ENCODE measurements at places on chromosomes 1 and 21.

- no peak for DNase-seq
Observed at GRCh38 chr1:22801761-22802160, 91.1 kb downstream of the EPHB2 start.

- no peak for DNase-seq
Observed at GRCh38 chr1:116286541-116286971, 86.5 kb upstream of the ATP1A1 start.

DNA sequence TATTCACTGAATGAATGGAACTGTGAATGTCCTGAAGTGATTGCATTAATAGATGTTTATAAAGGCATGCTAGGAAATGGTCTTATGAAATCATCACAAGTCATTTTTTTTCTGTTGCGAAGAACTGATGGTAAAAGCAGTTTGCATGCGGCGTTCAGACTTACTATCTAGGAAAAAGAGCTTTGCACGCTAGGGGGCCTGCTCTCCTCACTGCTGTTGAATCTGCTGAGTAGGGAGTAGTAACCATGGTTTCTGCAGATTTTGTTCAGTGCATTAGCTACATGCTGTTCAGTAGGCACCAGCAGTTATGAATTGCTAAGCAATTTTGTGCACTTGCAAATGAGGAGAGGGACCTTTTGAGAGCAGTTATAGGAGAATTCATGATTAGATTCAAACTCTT is 57.9 kb downstream of the CENPF start:
- no peak for DNase-seq

- DNase-seq: peak; percentile 85
Observed at GRCh38 chr1:153749408-153750005, 21.7 kb downstream of the INTS3 start.

DNA sequence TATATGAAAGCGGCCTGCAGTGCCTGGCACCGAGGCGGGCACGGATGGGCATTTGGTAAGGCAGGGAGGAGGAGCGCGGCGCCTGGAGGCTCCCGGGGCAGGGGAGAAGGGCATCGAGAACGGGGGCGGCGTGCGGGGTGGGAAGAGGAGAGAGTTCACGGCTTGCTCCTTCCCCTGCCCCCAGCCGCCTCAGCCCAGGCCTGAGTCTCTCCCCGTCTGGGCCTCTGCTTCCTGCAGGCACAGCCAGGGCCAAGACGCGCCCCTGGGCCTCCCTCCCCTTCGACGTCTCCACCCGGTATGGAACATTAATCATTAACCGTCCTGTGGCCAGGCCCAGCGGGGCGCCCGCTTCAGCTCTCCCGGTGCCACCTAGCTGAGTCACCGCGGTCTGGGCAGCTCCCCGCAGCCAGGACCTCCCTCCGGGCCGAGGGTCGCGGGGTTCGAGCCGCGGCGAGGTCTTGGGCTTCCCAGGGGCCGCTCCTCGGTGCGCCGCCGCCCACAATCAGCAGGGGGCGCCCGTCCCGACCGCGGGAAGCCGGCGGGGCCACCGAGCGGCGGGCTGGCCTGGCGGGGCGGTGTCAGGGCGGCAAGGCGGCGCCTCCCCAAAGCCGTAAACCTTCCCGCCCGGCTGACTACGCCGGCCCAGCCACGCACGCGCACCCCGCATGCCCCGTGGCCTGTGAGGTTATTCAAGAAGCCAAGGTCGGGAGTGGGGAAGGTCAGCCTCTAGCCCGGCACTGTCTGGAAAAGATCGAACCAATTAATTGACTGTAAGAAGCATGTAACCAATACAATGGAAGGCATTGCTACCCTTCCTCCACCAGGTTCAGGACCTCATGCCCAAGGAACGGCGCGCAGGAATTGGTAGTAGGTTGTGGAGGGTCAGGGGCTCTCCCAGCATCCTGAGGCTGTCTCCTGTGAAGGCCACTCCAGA is 23.4 kb upstream of the RD3 start:
- peak; percentile 99 for DNase-seq

DNA sequence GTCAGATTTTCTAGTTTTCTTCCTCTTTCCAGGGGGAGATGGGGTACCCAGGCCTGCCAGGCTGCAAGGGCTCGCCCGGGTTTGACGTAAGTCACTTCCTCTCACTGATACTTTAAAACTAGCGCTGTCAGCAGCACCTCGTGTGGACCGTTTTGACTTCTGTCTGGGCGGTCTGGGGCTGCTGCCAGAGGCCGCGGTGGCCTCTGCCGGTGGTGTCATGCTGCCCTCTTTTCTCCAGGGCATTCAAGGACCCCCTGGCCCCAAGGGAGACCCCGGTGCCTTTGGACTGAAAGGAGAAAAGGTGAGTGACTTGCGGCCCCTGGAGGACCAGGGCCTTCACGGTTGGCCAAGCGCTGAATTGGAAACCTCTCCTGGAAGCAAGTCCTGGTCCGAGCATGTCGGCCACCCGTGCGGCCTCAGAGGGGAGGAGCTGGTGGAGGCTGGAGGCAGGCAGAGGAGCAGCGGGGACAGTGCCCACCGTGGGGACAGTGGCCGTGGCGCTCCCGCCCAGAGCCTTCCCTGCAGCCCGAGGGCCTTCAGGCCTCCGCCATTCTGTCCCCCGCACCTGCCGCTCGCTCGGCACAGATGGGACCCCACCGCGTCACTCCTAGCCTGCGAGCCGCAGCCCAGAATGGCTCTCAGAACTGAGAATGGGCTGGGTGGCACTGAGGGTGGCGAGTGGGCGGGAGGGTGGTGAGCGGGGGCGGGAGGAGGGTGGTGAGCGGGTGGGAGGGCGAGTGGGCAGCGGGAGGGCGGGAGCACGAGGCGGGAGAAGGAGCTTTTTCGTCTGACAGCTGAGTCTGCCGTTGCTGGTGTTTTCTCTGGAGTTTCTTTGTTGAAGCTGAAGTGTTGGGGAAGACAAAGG is 9.4 kb downstream of the COL6A1 start:
- DNase-seq: no peak

DNA sequence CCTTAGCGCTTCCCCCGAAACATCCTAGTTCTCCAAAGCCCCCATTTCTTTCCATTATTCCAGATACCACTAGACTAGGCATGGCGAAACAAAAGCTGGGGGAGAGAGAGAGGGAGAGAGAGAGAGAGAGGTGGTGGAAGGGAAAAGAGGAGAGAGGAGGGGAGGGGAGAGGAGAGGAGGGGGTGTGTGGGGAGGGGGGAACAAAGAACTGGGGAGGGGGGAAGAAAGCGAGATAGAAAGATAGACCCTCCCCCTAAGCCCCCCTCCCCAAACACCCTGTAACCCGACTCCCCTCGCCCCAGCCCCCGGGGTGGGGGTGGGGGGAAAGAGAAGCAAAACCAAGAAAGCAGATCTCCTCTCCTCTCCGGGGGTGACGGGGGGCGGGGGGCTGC is 352 bp downstream of the MEX3A start:
- DNase-seq: no peak

DNA sequence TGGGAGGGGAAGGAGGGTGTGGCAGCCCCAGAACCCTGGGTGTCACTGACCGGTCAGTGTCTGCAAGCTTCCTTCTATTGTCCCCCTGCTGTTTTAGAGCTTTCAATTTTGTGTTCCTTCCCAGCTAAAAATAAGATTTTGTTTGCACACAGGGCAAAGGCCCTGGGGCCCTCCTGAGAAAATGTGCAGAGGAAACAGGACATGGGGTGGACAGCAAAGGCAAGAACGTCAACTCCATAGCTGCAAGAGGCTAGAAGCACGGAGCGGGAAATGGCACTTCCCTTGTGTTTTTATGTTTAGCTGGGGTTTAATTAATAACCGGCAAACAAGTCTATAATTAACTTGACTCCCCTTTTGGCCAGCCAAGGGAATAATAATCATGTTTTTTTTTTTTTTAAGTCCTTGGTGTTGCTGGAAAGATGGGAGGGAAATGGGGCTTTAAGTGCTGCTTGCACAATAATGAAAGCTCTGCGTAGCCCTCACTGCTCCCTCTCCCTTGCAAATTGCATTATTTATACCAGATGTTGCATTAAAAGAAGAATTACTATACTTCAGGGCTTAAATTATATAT is 261.4 kb upstream of the USP24 start:
- DNase-seq: no peak

GRCh38 chr1:188432427-188432826 is 1603.7 kb downstream of the PLA2G4A start:
- no peak for DNase-seq

- no peak for DNase-seq
Observed at GRCh38 chr21:43800566-43800965, 11.2 kb downstream of the RRP1 start.

- DNase-seq: no peak
Observed at GRCh38 chr1:216057063-216057462, 366.2 kb downstream of the USH2A start.

- no peak for DNase-seq
Observed at GRCh38 chr21:32046191-32046590, 173.4 kb downstream of the HUNK start.

DNA sequence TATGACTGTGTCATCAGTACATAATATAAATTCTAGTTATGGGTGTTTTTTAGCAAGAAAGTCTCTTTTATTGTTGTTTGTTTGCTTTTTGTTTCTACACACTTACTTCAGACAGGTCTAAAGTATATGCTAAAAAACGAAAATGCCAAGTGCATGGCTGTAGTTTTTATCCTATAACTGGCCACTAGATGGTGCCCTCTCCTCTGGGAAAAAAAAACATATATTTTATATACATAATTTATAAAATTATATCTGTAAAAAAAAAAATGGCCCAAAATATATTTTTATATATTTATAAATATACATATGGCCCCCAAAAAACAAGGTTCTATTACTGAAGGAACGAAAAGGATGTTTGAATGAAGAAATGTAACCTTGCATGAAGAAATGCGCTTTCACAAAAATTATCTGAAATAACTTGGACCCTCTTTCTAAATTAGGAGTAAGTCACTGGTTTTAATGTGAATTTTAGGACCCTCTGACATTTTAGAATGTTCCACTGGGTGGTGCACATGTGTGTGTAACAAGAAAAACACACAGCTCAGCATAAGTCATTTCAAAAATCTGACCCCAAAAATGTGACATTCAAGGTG is 93.5 kb downstream of the TTLL7 start:
- DNase-seq: peak; percentile 18

DNA sequence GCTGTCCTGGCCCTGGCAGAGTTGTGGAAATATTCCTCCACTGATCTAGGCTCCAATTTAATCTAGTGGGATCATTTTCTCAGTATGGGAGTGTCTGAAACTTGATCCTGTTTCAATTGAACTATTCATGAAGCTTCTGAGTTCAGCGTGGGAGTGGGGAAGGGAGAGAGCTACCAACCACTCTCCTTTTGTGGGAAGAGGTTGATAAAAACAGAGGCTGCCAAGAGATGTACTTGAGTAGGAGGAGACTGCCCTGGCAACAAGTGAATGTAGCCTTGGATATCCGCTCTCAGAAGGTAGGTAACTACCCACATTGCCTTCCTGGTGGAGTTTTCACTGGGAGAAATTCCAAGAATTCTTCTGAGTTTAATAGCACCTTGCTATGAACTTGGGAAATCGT is at the start of gene CTXND2:
Gene CTXND2, plus strand, starts transcription at position 119 of the 400 bp plus-strand sequence. CDS start 25,179 bp downstream, outside the sequence.
- DNase-seq: no peak

DNA sequence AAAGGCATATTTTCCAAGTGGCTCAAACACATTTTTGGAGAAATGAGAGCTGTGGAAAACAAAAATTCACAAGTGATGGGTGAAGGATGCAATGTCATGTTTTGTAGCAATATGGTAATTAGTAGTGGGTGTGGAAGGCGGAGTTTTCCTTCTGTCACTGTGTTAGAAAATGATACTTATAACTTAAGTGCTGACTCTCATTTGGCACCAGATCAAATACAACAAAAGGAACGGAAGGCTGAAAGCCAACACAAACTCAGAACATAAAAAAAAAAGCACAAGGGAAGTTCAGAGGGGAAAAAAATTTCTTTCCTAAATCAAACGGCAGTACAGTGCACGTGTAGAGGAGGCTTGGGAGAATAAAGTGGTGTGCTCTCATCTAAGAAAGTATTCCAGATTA is at the start of gene TNFSF18:
Gene TNFSF18, minus strand, starts transcription at position 77 of the 400 bp plus-strand sequence. Its CDS starts 45 bp downstream, at position 32.
- DNase-seq: no peak

- DNase-seq: no peak
Observed at GRCh38 chr1:20725189-20726117, 7.0 kb downstream of the SH2D5 start.

DNA sequence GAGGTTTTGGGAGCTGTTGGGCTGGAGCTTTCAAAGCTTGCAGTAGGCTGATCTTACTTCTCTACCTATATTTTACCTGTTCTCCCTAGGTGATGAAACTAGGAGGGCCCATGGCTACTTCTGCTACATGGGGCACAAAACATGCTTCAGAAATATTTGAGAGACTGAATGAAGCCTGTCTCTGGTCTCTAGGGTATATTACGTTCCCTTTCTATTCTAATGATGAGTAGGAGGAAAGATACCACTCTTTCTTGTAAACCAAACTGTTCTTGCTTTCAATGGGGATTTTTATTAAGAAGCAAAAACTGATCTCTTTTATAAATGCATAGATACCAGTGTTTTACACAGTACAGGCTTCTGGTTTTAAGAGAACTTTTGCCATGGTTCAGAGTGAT is 103.1 kb downstream of the GALNT2 start:
- DNase-seq: no peak

GRCh38 chr1:3898994-3899753 is 898 bp downstream of the C1orf174 start:
- DNase-seq: no peak

DNA sequence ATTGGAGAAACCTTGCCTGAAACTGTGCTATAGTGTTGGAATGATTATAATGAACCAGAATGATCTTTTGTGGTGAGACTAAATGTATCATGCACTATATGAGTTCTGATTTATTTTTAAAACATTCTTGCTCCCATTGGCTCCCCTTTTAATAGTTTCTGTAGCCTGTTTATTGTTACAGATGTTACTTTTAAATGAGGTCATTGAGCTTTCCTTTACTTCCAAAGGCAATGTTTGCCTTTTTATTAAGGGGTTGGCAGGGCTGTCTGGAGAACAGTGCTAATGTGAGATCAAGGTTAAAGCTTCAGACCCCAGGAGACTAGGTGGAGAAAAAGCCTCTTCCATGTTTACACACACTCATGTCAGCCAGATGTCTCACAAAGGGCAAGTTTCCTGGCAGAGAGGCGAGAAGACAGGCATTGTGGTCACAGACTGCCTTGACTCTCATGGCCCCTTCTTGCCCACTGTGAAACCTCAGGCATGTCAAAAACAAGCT is 120.6 kb upstream of the RAVER2 start:
- no peak for DNase-seq

- peak; percentile 70 for DNase-seq
Observed at GRCh38 chr1:110176299-110176956, 26.1 kb downstream of the SLC6A17 start.

DNA sequence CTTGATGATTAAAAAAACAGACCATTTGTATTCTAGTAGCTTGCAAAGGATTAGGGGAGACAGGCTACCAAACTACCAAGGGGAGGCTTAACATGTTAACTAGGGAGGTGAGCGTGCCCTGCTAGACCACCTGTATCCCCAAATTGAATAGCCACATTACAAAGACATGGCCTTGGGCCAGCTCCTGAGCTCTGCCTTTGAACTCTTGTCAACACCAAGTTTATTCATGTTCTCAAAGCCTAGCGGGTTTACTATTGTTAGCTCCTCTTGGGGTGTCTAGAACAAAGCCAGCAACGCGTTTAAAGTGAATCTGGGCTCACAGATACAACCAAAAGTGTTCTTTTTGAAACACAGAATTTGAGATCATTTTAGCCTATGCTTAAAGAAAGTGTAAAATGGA is 36.3 kb downstream of the SMYD2 start:
- DNase-seq: no peak

GRCh38 chr1:29439615-29440014 is 203.3 kb downstream of the PTPRU start:
- DNase-seq: no peak

Measured in Calu3 (cell line).